ENCODE measurements at places on chromosomes 12 and 14.
A peak's percentile ranks its signal among the peaks of the same experiment; 100 is the strongest.

GRCh38 chr12:47758584-47758833 is 171 bp downstream of the RAPGEF3 start:
- DNase-seq, result no peak

DNA sequence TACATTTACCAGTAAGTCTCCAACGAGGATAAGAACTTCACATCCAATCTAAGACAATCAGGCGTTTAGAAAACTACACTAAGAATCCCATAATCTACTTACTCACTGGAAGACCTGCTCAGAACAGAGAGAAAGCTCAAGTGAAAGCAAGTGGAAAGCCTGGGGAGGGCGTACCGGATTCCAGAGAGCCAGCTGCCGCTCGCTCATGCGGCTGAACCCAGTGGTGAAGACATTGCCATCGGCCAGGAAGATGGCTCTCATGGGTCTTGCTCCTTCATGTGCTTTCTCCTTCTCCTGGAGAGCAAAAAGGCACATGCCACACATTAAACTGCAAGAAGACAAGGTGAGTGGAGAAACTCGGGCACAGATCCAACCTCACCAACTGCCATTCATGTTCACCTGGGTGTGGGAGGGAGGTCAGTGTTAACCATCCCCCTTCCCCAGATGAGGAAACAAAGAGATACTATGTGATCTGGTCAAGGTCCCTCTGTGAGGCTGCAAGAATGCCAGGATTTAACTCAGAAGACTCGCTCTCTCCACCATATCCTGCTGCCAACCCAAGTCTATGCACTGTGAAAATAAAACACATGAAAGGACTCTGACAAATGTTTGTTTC is 23.5 kb upstream of the SELPLG start:
- DNase-seq, result peak; percentile 58

- no peak for DNase-seq
Measured at GRCh38 chr14:32085845-32086383, 8.8 kb downstream of the ARHGAP5 start.

DNA sequence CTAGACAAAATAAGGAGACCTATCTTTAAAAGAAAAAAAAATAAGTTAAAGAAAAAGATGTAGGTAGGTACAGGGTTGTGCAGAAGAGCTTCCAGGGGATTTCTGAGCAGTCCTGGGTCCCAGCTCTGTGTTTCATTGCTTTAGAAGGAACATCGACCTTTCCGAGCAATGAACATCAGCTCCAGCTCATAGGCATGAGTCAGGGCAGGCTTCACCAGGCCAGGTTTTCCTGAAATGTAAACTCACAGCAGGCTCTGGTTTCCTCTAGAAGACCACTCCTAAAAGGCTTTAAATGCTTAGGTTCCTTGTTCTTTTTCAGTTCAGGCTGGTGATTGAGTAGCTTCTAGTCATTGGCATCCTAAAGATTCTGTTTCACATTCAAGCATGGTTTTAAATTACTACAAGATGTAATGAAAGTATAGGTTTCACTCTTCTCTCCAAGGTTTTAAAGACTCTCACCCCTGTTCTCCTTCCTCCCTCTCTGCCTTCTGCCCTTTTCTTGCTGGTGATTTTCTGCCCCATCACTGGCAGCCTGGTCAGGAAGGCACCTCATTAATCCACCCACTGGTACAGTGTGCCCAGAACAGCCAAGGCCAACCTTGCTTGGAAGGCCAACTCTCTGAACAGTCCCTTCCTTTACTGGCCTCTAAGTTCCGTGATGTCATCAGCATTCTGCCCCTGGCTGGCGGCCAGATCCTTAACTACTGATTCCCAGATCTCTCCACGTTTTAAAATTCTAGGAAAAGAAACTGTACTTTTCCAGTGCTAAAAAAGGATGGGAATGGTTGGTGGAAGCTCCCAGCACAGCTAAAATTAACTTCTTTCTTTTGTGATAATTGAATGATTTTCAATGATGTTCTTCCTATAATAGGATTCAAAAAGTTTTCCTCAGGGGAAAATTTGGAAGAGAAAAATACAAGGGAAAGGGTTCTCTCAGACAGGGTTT is 109.4 kb upstream of the HIF1A start:
- DNase-seq, result peak; percentile 61

GRCh38 chr14:95134304-95134933 is 22.9 kb downstream of the DICER1 start:
- DNase-seq, result no peak

DNA sequence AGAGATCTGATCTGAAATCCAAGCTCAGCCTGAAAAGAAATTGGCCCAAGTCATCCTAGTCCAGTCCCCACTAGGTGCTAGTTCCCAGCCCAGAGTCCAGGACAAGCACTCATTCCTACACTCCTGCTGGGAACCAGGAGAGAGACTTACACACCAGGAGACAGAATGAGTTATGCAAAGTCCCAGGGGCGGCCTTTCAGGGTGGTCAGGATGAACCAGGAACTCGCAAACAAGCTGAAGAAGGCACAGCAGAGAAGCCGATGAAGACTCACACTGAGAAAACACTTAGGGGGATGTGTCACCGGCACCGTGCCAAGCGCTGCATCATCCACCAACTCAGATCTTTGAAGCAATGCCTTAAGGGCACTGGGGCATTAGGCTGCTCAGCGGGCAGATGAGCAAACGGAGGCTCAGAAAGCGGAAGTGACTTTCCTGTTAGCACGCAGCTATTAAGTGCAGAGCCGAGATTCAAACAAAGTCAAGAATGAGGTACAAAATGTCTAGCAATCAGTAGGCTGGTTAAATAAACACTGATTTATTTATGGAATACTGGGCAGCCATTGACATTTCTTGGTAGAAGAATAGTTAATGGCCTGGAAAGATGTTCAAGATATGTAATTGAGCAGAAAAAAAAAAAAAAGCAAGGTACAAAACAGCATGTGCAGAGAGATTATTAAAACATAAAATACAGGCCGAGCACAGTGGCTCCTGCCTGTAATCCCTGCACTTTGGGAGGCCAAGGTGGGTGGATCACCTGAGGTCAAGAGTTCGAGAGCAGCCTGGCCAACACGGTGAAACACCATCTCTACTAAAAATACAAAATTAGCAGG is 78.7 kb downstream of the LRRC74A start:
- peak; percentile 87 for DNase-seq

All from eye (tissue), 1 donor.